ENCODE measurements at places on chromosomes 11 and 22.

- no peak for DNase-seq
These were observed 3.1 kb downstream of the DDX17 start for GRCh38 chr22:38503021-38503420.

GRCh38 chr11:35487532-35488078 lies 37.8 kb downstream of the PAMR1 start:
- no peak for DNase-seq

DNA sequence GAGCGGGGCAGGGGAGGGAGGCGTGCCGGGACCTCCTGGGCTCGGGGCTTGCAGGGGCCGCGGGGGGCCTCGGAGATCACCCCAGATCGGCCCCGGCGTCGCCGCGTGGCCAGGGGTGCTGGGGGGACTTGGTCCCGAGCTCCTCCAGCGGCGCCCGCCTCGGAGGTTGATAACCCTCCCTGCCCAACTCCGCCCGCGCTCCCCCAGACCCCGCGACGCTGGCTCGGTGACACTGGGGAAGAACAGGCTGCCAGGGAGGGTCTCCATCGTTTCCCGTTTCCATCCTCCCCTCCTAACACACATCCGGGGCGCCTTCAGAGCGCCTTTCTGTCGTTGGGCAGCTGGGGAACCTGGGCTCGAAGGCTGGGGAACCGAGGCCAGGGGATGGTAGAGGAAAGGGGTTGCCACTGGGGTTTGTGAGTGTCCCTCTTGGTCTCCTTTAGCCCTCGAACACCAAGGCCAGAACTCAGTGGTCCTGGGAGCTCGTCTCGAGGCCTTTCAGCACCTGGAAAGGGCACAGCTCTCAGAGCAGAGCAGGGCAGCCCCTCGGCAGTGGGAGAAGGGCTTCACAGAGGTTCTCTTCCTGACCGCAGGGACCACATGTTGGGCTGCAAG lies 431 bp downstream of the SLC37A2 start:
- no peak for DNase-seq

DNA sequence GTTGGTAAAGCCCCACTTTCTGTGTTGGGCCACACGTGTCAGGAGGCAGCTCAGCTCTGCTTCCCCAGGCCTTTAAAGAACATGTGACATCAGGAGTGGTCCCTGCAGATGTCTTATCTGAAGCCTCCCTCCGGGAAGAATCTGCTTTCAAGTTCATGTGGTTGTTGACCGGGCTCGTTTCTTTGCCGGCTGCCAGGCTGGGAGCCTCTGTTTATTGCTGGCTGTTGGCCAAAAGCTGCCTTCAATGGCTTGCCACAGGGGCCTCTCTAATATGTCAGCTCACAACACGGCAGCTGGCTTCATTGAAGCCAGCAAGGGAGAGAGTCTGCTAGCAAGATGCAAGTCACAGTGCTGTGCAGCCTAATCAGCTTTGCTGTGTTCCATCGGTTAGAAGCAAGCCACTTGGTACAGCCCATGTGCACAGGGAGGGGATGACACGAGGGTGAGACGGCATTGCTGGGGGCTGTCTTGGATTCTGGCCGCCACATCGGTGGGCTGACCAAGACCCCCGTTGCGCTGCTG lies 14.6 kb downstream of the MRGPRF start:
- no peak for DNase-seq

GRCh38 chr11:98944461-98944860 lies 76.3 kb upstream of the CNTN5 start:
- DNase-seq, result no peak

DNA sequence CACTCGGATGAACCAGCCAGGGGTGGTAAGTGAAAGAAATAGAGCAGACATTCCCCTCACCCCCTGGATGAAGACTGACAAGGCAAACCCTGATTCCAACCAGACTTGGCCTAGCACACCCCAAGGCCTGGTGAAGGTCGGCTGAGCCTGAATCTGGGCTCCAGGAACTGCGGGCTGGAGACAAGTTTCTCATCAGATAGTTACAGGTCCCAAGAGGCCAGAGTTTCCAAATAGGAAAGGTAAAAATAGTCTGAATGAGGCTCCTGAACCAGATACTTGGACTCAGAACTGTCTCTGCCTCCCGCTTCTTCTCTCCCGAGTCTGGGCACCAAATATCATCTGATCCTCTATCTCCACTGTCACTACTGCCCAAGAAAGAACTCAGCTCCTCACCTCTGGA lies 7.8 kb downstream of the ZMAT5 start:
- no peak for DNase-seq

- no peak for DNase-seq
These were observed 63.3 kb upstream of the SUSD2 start for GRCh38 chr22:24117942-24118341.
